ENCODE measurements at places on chromosomes 1 and 21.
A peak's percentile ranks its signal among the peaks of the same experiment; 100 is the strongest.

DNA sequence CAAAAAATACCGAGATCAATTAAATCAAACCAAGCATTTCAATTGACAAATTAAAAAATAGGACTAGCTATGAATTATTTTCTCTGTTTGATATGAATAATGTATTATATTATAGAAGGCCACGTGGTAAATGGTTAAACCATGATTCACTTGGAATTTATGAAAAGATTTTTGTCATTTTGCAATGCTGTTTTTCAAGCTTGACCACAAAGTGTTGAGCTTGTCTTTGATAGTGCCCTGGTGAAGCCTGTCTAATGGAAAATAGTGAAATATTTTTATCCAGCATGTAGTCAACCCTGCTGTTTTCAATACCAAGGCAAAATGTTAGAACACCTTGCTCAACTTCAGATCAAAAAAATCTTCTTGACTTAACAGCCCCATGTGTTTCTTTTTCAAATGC, 288.0 kb upstream of the PRMT6 start:
- no peak for DNase-seq

DNA sequence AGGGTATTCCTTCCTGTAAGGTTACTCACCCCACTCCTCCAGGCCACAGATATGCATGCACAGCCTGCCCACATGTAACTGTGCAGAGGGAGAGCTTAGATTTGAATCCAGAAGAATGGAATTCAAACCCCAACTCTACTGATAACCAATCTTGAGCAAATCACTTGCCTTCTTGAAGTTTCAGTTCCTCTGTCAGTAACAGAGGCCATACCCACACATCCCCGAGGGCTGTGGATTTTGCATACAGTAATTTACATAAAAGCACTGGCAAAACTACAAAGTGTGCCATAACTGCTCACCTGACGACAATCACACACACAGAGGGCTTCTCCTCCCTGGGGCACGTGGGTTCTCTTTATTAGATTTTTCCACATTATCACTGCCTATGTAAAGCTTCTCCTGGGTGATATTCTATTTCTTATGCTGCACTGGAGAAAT, 18.6 kb downstream of the CD247 start:
- peak; percentile 64 for DNase-seq

DNA sequence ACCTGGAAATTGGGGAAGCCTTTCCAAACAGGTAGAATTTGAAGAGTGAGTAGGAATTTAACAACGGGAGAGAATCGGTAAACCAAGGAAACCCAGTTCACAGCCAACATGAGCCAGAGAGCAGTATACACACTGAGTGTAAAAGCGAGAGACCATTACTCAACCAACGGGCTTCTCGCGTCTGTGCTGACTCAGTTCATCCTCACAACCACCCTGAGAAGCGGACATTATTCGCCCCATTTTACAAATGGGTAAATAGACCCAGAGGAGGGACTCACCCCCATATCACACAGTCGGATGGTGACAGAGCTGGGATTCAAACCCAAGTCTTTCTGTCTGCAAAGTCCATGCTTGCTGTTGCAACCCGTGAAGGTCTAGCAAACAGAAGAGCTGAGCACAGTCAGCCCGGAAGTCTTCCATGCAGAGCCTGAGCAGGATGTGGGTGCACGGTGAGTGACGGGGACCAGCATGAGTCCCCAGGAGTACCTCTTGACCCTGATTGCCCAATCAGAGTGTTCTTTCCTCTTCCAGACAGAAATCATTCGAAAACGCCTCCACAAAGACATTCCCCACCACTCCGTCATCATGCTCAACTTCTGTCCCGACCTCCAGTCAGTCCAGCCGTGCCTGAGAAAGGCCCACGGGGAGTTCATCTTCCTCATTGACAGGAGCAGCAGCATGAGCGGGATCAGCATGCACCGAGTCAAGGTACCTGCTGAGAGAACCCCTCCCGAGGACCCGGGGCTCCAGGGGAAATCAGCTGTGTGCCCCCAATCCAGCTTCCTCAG, 32.3 kb downstream of the VWA5B1 start:
- no peak for DNase-seq

DNA sequence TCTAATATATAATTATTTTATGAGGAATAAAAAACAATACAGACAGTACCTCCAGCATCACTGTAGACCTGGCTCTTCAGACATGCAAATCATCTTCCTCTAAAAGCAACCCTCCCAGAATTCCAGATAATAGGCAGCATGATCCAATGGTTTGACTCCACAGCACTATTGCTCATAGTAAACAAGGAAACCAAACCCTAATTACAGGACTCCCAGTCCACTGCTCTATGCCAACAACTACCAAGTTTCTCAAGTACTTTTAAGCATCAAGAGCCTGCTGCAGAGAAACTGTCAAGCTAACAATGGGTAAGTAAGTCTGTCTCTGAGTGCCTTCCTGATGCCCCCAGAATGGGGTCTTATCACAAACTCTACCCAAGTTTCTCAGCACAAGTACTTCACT, 57.2 kb downstream of the EYA3 start:
- no peak for DNase-seq

DNA sequence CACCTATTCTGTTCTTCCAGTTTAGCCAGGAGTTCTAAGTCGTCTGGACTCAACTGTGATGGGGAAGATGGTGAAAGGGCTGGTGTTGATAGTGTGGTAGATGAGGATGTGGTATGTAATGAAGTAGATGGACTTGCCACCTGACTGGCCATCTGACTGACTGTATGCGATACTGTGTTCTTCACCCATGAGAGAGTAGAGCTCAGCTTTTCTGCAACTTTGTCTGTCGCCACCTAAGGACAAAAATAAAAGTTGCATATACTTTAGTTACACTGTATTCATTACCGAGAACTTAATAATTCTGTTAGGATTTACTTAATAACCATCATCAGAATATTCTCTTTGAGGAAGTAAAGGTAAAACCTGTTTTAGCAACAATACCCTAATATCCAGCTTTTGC, 48.5 kb downstream of the EVI5 start:
- no peak for DNase-seq

DNA sequence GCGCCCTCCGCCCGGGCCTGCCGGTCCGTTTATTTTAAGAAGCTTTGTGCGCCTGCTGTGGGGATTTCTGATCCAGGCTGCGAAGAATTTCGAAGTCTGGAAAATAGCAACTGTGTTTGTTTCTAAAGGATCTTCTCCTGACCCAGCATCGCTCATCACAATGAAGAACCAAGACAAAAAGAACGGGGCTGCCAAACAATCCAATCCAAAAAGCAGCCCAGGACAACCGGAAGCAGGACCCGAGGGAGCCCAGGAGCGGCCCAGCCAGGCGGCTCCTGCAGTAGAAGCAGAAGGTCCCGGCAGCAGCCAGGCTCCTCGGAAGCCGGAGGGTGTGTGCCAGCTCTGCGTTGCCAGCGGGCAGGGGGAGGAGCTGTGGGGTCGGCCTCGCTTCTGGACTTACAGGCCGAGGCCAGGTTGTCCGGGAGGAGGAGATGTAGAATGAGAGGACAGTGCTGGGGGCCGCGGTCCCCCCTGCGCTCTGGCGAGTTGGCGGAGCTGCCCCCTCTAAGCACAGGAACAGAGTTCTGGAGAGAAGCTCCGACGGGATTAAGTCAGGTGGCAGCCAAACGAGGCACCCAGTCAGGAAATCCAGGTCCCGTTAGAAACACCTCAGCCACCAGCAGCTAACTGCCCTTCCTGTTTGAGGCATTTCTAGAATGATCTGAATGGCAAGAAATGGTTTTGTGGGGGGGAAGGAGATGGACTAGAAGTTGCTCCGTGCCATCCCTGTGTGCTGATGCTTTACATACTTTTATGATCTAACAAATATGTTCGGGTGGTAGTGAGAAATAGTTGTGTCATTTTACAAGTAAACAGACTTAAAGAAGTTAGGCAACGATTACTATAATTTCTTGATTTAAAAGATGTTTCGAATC, 948 bp downstream of the TXLNA start:
- peak; percentile 35 for DNase-seq

- DNase-seq, result no peak
Measured at GRCh38 chr1:240000634-240001033, 91.0 kb upstream of the FMN2 start.

DNA sequence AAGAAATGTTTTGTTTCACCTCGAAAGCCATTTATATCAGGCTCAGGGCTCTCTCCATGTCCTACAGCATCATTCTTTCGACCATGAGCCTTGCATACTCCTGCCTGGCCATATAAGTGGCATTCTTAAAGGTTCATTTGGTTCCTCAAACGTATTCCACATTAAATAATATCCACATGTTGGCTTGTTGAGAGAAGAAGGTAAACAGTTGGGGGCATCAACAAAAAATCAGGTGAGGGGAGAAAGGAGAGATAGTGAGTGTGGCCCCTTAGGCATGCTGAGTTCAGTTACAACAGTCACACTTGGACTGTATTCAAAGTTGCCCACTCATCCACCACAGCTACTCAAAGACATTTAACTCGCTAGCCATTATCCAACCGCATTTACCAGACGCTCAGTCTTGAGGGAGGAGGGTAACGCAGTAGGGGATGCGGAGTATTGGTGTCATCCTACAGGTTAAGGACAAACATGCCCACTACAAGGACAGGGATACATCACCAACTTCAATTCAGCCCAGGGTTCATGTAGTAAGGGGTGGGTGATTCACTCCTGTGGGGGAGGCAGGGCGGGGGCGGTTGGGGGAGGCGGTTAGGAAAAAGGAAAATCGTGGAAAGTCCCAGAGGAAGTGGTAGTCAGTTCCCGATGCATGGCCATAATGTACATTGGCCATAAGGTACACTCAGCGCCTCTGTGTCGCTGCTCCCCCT, 1.4 kb downstream of the ZNF697 start:
- no peak for DNase-seq

GRCh38 chr1:44829506-44830384, 13.3 kb downstream of the PTCH2 start:
- DNase-seq, result no peak

GRCh38 chr1:59005491-59006288, 221.8 kb upstream of the JUN start:
- DNase-seq, result no peak

DNA sequence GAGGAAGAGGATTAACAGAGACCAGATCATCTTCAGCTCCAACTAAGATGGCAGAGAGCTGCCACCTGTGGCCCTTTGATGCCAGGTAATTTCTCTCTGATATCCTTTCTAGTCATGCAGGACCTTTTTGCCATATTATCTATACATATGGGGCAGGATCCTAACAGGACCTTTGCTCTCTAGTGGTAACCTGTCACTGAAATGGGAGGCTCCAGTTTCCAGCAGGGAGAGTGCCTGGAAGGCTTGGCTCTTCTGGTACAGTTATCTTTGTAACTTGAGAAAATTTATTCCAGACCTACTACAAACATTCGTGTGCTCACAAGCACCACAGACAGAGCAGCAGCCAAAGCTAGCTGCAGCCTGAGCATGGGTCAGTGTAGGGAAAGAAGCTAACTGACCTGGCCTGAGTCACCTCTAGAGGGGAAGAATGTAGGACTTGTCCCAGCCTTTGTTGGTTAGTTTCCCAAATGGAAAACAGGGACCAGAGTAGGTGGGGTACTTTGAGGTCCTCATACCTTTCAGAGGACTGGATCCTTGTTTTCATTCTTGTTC, 86.5 kb upstream of the MACF1 start:
- no peak for DNase-seq

DNA sequence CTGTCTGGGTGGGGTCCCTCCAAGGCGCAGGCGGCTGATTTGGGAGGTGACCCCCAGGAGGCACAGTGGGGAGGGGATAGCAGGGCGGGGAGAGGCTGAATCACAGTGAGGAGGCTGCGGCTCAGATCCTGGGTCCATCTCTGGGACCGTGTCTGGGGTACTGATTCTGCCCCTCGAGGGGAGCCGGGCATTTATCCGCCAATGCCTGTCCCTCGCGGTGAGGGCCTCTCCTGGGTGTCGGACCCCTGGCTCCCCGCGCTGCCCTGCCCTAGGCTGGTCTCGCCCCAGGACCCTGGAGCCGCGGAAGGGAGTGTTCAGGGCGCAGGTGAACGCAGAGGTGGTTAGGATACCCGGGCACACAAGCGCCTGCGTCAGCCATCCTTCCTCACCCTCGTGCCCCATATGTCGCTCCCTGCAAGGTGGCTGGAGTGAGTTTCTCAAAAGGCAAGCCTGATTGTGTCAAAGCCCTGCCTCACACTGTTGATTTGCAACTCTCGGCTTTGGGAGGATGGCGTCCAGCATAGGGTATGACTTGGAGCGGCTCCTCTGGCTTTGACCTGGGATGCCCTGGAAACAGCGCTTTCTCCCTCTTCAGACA, 530.9 kb downstream of the PTPRU start:
- DNase-seq, result no peak

DNA sequence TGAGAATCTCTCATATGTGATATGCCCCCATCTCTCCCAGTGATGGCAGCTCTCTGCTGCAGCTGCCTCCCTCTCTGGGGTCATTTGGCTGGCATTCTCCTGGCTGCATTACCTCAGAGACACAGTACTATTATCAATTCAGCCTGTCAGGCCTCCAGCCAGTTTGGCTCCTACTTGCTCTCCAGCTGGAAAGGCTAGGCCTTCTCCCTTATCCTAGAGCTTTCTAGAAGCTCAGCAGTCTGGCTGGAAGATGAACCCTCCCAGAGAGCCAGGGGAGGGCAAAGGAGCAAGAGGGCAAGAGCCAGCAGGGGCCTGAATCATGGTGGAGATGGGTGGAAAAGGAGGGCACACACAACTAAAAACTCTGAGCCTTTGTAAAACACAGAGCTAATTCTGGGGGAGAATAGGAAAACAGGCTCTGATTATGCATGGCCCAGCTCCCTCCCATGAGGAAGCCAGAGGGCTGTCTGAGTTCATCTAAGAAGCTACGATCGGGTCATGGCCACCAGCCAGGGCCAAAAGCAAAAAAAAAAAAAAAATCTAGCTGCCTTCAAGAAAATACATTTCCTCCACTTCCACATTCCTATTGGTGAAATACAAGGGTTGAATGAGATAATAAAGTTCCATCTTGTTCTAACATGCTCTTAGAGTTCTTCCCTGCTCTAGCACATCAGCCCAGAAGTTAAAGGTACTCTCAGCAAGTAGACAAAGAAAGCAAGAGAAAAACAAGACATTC, 8.8 kb downstream of the LAMB3 start:
- no peak for DNase-seq

- DNase-seq, result no peak
Measured at GRCh38 chr1:72007312-72007711, 275.0 kb downstream of the NEGR1 start.

All from GM12891 (cell line).